ENCODE measurements at places on chromosomes 2 and 18. TPM values are rescaled to one million over a fixed set of nuclear protein-coding genes. Genes with fewer than 3 reads are reported as not detected.

The ZNF804A gene
- total RNA-seq: not detected

GRCh38 chr2:218853766-218854165, 5.8 kb upstream of the WNT6 start:
- DNase-seq: no peak

- no peak for DNase-seq
These were observed 416.8 kb upstream of the SLC14A2 start for GRCh38 chr18:45198526-45198925.

- DNase-seq: no peak
These were observed 321.6 kb upstream of the THUMPD2 start for GRCh38 chr2:40100676-40101075.

DNA sequence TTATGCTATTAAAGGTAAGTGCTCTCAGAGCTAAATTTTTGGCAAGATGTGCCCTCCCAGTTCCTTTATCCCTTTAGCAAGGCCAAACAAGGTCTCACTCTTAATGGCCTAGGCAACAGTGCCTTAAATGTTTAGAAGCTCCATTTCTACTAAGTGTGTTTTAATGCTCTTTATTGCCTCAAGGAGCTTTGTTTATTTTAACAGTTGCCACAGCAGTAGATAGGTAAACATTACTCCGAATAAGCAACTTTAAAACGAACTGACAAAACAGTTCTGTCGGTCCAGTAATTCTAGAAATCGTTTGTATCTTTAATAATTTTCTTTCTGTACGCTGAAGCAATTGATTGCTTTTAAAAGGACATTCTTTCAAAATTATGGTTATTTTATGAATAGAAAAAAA, 74.5 kb downstream of the PIEZO2 start:
- DNase-seq: no peak

DNA sequence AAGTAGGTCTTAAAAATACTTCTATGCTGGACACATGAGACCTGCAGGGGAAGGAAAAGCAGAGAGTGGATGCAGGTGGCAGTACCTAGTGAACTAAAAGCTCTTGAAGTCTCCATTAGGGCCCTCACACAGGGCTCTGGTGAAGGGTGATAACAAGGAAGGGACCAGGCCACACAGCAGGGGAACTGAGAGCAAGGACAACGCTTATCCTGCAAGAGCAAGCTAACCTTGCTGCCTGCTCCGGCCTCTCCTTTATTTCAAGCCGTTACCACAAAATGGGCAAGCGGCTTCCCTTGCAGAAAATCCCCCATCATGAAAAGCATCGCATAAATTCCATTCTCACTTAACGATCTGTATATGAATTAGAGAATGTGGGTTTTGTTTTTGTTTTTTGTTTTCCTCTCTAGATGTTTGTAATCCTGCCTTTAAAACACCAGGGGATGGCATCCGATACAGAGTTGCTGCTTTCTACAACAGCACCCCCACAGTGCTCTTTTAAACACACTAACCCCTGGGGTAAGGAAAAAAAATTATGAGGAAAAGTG, 64.5 kb downstream of the CACNB4 start:
- no peak for DNase-seq

- DNase-seq: no peak
These were observed 20.5 kb upstream of the TET3 start for GRCh38 chr2:73964223-73964622.

The RFX8 gene
- not detected for total RNA-seq

DNA sequence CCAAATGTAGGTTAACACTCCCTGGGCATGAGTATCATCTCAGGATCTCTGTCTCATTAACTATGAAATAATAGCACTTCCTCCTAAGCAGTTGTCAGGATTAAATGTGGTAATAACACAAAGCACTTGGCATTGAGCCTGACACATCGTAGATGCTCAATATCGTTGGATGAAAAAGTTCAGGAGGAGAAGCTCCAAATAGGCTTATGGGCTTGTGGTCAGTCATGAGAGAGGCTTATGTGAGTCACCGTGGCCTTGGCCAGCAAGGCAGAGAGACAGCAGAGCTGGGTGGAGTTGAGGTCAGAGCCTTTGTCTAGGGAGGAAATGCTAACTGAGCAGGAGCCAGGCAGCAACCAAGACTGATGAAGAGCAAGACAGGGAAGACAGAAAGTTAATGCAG, 68.3 kb upstream of the PPM1B start:
- DNase-seq: no peak

The OTOS gene
- not detected for total RNA-seq

The STEAP3 gene
- total RNA-seq: 2.5 TPM

The NEU2 gene
- total RNA-seq: not detected

The CFAP221 gene
- total RNA-seq: 0.42 TPM

DNA sequence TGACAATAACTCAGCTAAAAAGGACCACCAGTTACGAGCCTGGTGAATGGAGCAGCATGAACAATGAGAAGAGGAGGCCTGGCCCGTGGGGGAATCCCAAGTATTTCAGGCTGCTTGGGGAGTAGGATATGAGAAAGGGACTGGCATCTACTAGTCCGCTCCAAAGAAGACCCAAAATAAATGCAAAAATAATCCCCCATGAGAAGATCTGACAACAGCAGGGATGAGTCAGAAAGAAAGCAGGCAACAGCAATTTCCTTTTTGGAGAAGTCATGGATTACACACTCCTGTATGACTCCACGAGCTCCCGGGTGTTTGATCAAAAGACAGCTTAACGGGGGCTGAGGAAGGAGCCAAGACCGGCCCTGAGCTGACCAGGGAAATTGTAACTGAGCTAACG, 111.4 kb downstream of the SOX11 start:
- no peak for DNase-seq

DNA sequence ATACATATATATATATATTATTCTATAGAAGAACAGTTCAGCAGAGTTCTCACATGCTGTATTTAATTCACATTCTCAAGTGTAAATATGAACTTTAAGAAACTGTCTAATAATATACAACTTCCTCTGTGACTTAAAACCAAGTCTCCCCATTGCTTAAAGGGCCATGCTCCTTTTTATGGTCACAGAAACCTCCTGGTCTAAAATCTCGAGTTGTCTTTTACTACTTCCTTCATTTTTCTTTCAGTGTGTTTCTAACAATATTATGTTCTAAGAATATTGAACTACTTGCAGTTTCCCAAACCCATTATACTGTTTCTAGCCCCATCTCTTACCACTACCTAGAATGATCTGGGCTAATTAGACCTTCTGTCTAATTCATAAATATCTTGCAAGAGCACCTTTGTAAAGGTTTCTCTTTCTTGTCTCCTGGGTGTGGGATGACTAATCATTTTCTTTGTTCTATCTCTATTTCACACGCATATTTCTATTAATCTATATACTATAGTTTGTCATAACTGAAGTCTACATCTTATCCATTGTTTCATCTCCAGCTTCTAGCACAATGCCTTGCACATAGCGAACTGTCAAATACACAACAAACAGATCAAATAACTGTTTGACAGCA, 48.8 kb downstream of the ERBB4 start:
- no peak for DNase-seq

The MAP2 gene
- 57.1 TPM for total RNA-seq

The SMARCAL1 gene
- 11.7 TPM for total RNA-seq

The KCNIP3 gene
- 16.7 TPM for total RNA-seq

The GPR45 gene
- total RNA-seq: not detected

GRCh38 chr2:118121101-118121500, 32.8 kb downstream of the INSIG2 start:
- no peak for DNase-seq

The CCBE1 gene
- 1.6 TPM for total RNA-seq

DNA sequence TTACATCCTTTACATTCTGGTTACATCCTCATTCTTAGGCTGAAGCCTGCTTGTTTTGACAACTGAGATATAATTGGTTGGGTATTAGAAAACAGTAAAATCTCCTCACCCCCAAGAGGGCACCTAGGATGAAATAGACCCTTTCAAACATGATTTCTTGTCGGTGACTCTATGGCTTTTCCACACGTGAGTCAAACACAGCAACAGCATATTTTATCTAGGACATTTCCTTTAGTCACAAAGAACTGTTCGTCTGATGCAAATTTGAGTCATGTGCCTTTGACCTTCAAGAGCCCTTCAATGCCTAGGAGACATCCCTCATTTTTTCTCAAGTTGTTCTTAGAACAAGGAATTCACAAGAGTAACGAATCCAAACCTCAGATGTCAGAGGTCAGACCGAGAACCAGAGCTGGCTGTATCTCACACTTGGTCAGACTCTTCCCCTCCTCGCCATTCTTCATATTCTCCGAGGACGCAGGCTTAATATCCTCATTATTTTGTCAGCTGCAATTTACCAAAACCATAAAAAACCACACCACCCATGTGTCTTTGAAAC, 60.5 kb upstream of the ALKAL2 start:
- no peak for DNase-seq

- no peak for DNase-seq
These were observed 11.7 kb upstream of the MSH6 start for GRCh38 chr2:47771211-47771610.

GRCh38 chr2:15782009-15782751, 158.2 kb upstream of the MYCN start:
- DNase-seq: no peak

All from esophagus muscularis mucosa (tissue), 4 donors.